ENCODE measurements at places on chromosomes 5 and 9.

DNA sequence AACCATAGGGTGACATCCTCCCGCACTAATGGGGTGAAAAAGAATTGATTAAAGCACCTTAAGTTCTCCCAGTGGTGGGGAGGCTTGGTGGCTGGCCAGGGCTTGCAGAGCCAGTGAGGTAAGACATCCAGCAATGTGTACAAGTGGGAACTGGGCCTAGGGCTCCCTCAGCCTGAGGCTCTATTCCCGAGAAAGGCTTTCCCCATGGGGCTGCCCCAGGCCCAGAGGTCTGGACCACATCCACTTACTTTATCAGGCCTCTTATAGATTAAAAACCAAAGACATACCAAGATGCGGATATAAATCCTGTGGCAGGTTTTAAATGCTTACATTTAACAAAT is 35.3 kb downstream of the C5orf15 start:
- DNase-seq = no peak

DNA sequence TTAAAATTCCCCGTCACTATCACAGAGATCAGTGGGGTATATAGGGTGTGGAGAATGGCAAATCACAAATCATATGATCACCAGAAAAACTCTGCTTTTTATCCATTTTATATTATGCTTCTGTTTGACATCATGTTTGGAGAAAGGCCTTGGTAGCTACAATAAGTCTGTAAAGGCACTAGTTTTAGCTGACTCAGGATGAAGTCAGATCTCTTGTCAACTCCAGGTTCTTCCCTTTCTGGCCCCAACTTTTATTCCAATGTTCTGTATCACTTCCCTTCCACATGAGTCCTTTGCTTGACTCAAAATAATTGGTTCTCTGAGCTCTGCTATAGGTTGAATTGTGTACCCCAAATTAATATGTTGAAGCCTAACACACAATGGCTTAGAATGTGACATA is 484.9 kb downstream of the PTPRD start:
- no peak for DNase-seq

GRCh38 chr5:56106837-56107236 is 112.1 kb upstream of the IL6ST start:
- DNase-seq = no peak

DNA sequence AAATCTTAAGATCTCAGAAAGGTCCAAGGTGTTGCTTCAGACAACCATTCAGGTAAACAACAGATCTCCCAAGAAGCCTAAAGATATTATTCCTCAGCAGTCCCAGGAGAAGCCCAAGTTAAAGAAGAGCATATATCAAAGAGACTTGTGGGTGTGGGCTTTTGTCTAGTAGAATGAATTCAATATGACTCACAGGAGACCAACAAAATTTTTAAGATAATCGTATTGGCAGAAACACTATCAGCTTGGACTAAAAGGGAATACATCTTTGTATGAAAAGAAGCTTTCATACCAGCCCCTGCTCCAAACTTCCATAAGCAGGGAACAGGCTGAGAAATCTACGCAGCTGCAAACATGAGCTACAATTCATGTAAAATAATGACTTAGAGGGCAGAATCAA is 10.2 kb downstream of the CTNNAL1 start:
- no peak for DNase-seq

GRCh38 chr9:6785682-6786081 is 27.9 kb downstream of the KDM4C start:
- DNase-seq = no peak

GRCh38 chr9:81686614-81687520 is 2.5 kb downstream of the TLE1 start:
- DNase-seq = peak; percentile 48

DNA sequence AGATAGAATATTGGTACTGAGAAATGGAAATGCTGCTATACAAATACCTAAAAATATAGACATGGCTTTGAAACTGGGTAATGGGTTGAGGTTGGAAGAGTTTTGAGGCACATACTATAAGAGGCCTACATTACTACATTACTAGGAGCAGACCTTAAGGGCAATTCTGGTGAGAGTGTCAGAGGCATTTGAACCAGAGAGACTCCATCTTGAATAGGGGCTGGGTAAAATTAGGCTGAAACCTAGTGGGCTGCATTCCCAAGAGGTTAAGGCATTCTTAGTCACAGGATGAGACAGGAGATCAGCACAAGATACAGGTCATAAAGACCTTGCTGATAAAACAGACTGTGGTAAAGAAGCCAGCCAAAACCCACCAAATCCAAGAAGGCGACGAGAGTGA is 104.6 kb upstream of the ADRA1B start:
- DNase-seq = no peak

GRCh38 chr9:98056269-98057137 is at the start of gene NANS:
TSS of gene NANS (plus strand) at chr9:98056732. CDS start at chr9:98056809, 77 bp downstream.
- peak; percentile 66 for DNase-seq

DNA sequence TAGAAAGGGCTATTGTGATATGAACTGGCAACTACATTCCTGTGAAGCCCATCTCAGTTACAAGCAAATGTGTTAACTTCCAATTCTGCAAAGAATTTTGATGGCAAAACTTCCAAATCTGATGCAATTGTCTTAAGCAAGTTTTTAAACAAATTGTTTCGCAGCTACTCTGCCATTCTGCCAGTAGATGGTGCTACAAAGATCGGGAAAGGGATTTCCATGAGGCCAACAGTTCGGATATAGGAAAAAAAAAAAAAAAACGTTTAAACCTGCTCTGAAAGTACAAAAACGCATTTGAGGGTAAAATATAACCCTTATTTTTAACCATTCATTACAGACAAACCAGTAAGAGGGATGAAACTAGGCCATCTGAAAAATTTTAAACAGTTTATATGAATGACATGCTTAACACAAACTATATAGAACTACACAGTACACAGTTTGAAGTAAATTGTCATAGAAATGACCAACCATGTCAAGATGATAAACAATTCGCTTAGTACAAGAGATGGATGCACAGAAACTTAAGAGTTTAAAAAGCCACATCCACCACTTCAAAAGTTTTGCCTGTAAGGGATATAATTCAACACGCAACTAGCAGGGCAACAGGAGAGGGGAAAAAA is 2.2 kb downstream of the HNRNPA0 start:
- no peak for DNase-seq

DNA sequence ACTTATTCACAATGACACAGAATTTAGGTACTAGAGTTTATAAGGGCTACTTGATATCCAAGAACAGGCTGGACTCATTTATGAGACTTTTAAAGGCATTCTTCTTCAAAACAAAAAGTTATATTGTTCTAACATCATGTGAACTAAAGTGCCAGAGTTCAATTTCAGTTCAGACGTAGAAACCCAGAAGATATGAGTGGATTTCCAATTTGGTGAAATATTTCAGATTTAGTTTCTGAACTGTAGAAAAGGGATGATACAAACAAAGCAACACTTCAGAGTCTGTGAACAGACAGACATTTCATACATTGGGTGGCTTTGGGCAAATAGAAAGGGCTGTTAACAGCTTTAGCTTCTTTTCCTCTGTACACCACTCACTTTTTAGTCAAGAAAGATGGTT is 384.0 kb downstream of the NR2F1-AS1 start:
- no peak for DNase-seq

- no peak for DNase-seq
Observed at GRCh38 chr9:19408316-19408692, 505 bp upstream of the ACER2 start.
